ENCODE measurements at places on chromosomes 3 and 15.
A peak's percentile ranks its signal among the peaks of the same experiment; 100 is the strongest.

DNA sequence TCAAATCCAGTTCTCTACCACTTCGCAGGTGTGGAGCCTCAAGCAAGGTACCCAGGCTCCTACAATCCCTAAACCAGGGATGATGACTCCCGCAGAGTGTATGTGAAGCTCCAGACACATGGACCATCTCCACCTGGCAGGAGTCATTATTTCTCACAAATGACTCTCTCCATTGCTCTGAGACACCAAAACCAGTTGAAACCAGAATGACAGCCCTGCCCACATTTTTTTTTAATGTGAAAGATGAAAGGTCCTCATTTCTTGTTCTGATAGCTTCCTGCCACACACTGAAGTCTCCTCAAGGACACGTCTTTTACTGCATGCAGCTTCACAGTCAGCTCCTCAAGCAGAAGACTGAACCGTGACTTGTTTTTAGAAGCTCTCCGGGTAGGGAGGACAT, 61.4 kb upstream of the ZBTB38 start:
- no peak for DNase-seq

GRCh38 chr3:134576426-134576825, 74.4 kb downstream of the KY start:
- DNase-seq = peak; percentile 59

GRCh38 chr3:46408853-46409252, 1.8 kb downstream of the CCRL2 start:
- no peak for DNase-seq

DNA sequence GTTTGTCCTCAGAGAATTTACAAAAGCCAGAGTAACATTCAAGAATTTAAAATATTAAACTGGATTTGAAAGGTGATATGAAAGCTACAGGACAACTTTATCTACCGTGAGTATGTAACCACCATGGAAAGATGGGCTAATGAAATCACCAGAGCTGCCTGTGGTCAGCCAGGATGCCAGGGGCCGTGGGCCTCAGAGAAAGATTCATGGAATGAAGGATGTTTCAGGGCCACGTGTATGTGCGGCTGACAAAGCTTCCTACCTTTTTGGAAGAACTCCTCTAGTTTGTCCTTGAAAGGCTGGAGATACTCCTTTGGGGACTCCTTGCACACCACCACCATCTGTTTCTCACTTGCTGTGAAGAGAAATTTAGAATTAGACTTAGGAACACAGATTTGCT, 138.9 kb downstream of the GREM1 start:
- no peak for DNase-seq

- DNase-seq = peak; percentile 10
These were observed 108.8 kb downstream of the ARNT2 start for GRCh38 chr15:80512726-80513660.

DNA sequence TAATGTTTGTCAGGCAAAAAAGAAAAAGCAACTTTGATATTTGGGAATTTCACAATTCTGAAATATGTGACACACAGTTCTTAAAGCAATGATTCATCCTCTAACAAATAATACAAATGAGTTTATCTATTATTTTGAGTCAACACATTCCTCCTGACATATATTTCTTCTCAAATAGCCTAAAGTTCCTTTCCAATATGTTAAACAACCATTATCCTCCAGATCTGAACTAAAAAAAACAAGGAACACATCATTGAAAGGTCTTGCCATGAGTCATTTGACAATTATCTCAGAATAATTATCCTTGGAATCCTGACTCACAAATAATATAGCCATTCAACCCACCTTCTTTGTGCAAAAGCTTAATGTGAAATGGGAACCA, 208.7 kb upstream of the CDIN1 start:
- no peak for DNase-seq

- no peak for DNase-seq
These were observed 4.6 kb downstream of the ANAPC13 start for GRCh38 chr3:134481166-134481565.

DNA sequence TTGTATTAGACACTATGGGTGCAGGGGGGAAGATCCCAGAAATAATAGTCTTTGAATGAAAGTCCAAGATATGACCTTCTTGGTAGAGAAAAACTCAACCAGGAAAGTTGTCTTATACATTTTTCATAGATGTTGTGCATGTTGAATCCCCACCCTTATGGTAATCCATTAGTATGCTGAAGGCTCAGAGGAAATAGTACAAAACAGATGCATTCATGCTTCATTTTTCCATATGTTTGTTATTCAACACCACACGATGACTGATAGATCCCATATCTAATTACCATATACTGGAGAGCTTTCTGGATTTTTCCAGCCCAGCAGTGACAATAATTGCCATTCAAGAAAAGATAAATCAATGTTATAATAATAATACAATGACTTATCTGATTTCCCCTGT, 487.4 kb downstream of the FGF12 start:
- no peak for DNase-seq

- DNase-seq = peak; percentile 88
These were observed 25.5 kb downstream of the FAN1 start for GRCh38 chr15:30929064-30929669.

DNA sequence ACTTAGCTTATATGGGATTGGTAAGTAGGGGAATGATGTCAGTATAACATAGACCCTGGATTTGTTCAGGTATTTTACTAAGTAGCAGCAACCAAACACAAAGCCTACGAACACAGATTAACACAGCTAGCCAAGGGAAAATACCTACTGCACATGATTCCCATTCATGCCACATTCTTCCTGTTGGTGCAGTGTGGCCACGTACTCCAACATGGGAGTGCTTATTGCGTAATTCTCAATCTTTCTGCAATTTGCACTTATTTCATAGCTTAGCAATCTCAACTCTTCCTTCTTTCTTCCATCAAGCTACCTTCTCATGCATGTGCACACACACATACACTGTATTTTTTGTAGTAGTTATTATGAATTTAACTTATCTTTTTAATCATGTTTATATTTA, 186.8 kb downstream of the IL5RA start:
- DNase-seq = no peak

DNA sequence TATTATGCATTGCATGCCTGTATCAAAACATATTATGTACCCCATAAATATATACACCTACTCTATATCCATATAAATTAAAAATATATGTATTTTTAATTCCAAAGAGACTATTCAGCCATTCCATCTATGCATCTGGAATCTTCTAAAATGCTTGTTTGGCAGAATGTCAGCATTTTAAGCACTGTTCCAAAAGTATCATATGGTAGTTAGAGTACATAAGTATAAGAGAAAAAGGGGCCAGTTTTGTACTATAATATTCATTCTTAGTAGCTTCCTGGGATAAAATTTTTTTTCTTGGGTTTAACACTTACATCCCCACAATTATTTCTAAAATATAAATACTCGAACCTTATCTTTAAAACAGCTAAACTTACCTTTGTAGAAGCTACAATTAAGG, 60.4 kb upstream of the COL6A6 start:
- DNase-seq = no peak

GRCh38 chr3:46634856-46635255, 22.5 kb downstream of the FAM240A start:
- no peak for DNase-seq

- peak; percentile 73 for DNase-seq
These were observed at the start of gene ZNF592 for GRCh38 chr15:84748274-84749110. ZNF592 (plus strand) TSS chr15:84748592; CDS start chr15:84782676, 34,084 bp downstream.

DNA sequence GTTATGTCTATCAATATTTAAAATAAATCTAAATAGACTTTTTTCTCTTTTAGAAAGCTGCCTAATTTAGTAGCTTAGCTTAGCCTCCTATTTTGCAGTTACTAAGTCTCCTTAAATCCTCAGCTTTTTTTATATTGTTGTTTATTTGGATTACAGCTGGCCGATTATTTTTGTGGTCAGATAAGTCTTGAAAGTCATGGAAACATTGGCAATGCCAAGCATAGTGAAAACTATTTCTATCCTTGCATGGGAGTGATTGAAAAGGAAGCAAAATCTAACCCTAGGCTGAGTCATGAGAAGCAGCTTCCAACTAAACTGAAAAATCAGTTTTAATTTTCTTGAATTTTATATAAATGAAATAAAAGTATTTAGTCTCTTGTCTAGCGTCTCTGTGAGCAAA, 1063.0 kb upstream of the GBE1 start:
- no peak for DNase-seq

GRCh38 chr3:46214751-46215352, 6.7 kb upstream of the CCR1 start:
- peak; percentile 75 for DNase-seq

- no peak for DNase-seq
These were observed 100.4 kb upstream of the TP63 start for GRCh38 chr3:189530822-189531221.

DNA sequence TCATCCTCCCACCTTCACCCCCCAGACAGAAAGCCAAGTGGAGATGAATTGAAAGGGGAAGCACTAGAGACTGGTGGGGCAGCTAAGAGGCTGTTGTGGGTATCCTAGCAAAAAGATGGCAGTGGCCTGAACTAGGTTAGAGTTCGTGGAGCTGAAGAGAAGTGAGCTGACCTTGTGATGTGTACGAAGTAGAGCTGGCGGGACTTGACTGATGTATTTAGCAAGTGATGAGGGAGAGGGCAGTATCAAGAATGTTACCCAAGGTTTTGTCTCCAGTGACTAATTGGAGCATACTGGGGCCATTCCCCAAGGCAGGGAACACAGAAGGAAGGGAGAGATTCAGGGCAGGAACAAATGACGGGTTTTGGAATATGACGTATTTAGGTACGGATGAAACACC, 50.0 kb upstream of the CP start:
- no peak for DNase-seq

- no peak for DNase-seq
These were observed 9.6 kb upstream of the USP8 start for GRCh38 chr15:50414624-50415023.

GRCh38 chr3:36678216-36679013, 85.9 kb downstream of the DCLK3 start:
- DNase-seq = no peak

GRCh38 chr3:76900596-76900995, 139.3 kb upstream of the ROBO2 start:
- DNase-seq = no peak

DNA sequence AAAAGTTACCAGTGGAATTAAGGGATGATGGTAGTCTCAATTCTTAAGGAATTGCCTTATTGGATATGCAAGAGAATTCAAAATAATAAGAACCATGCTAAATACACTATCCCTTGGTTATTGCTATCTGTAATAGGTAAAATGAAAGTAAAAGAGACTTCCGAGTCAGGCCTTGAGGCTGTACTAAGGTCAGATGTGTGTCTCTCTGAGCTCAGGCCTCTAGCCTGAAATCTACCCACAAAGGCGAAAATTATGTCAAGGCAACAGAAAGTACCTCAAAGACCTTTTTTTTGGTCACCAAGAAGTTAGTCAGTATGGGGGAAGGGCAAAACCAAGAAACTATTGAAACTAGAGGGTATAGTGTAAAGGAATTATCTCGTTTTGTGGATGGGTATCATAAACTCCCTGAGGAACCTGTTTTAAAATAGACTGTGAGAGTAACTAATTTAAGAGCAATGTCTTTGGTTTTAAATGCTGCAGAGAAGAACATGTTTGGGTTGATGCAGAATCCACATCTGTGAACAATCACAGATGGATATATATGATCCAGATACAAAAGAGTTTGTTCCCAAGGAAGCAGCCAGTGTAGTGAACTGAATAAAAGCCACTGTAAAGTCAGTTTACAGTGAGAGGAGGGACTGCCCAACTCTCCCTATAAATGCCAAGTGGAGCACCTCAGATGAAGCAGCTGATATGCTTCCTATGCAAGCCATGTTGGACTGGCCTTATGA, 382.3 kb upstream of the SEMA6D start:
- DNase-seq = no peak

GRCh38 chr3:172347895-172348679, 100.2 kb downstream of the GHSR start:
- peak; percentile 39 for DNase-seq

DNA sequence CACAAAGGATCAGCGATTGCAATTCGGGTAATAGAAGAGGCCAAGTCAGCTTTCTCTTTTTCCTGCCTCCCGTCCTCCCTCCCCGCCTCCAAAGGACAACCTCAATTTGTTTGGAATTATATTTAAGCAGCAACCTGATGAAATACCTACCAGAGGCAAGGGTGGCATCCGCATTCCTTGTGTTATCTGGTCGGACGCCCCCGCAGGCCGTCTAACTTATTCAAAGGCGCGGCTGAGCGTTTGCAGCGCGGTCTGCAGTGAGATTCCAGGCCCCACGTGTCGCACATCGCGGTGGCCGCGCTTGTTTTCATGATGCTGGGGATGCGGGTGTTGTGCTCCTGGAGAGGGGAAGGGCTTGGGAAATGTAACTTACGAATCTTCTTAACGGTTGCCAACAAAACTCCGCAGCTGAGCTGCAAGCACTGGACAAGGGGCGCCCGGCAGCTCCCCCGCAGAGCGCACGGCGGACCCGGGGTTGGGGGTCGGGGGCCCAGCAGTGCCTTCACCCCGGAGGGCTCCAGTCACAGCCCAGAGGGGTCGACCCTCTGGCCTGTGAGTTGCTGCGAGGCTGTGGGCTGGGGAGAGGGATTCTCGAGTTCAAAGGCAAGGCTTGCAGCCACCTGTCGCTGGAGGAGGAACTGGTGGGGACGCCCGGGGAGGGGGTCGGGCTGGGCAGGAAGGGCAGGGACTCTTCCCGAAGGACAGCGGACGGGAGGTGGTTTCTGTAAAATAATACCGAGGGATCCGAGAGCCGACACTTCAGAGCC, 20.5 kb upstream of the RGMA start:
- no peak for DNase-seq

Data from NCI-H1417 (cell line).